AG09319 (cell line): ENCODE measurements at places on chromosomes 3 and 15.

- no peak for DNase-seq
Measured at GRCh38 chr3:179528772-179529171, 34.0 kb upstream of the ACTL6A start.

DNA sequence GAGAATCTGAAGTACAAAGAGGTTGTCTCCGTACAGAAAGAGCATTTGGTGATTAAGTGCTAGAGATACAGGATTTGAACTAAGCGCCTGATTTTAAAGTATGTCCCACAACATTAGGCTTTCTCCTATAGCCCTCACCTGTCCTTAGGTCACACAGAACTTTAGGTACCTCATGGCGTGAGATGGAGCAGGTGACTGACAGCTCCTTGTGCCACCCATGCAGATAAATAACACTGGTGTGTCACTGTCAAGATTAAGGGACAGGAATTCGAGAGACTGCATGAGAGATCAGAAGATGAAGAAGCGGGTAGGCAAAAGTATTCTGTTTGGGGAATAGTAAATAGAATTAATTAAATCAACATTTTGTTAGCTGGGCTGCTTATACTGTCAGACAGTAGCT, 1.1 kb downstream of the BLM start:
- no peak for DNase-seq

- DNase-seq = no peak
Measured at GRCh38 chr3:163045945-163046344, 1549.3 kb downstream of the OTOL1 start.

GRCh38 chr3:141642215-141642614, 95.9 kb upstream of the RNF7 start:
- no peak for DNase-seq

DNA sequence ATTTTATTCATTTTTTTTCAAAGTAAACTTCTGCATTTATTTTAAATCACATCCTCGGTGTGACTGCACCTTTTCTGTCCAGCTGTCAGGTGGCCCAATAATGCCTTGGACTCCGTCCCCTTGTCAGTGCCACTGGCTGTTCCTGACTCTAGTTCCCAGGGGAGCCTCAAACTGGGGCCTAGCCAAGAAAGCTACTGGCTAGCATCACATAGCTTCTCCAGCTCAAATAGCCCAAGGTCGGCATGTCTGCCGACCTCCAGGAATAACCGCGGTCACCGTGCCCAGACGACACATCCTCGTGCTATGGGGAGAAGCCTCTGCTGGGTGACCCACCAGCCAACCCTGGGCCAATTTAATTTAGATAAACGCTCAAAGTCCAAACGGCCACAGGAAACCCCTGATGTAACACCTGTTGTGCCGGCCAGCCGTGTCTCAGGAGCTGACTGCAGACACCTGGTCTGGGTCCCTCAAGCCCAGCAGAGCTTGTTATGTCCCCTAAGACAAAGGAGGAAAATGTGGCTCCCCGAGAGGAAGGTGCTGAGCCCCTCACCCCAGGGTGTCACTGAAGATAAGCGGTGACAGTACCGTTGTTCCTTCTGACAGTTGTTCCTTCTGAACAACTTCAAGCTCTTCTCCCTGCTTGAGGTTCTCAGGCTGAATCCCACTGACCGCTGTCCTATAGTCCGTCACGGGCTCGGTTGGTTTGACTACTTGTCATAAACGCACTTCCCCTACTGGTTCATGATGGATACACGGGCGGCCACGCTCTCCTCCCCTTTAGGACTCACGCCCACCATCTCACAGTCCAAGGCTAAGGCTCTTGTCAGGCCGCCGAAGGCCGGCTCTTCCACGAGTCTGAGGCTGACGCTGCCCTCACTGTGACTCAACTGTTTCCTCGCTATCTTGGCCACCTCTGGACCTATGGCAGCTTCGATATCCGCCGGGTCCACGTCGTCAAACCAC, 126.2 kb downstream of the KLF13 start:
- DNase-seq = no peak

GRCh38 chr15:100731267-100732152, 129.1 kb downstream of the ASB7 start:
- DNase-seq = no peak

DNA sequence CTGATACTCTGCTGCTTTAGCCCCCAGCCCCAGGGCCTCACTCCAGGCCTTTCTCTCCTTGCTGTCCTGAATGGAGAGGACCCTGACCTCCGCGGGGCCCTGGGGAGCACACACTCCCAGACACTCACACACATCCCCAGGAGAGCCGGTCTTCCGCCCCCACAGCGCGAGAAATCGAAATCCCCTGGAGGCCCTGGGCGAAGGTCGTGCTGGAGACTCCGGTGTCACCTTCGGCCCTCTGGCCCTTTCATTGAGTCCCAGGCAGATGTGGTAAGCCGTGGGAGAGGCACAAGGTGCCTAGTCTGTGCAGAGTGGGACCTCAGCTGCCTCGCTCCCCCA, 848 bp upstream of the GOLGA8B start:
- DNase-seq = no peak

DNA sequence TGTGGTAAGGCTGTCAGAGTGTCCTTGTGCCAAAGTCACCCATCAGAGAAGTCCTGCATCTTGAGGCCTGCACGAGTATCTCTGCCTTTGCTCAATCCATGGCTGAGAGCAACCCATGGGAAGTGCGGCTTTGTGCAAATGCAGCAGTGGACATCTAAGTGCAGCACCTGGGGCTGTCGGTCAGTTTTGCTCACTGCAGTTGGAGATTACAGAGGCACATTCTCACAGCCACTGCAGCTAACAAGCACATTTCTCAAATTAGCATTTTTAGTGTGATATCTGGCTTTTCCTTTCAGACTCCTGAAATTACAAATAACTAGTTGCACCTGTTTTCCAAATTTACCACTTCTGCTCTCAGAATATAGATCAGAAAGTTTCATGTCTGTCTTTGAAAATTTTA, 81.5 kb upstream of the DAZL start:
- no peak for DNase-seq

DNA sequence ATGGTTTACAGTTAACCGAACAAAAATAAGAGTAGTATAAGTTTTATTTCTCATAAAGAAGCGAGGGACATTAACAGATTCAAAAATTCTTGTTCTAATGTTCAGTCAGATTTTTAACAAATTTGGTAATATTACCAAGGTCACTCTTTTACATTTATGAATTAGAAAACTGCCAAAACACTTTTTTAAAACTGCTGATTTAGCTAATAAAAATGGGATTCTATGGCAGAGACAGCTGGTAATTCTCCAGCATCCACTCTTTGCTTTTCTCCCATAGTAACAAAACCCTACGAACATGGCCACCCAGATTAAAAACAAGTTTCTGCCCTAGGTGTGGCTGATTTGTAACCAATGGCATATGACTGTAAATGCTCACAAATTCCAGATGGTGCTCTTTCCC, 71.2 kb downstream of the GPR160 start:
- no peak for DNase-seq

GRCh38 chr15:52179278-52180195, 11.7 kb downstream of the GNB5 start:
- DNase-seq = peak; percentile 18

- DNase-seq = no peak
Measured at GRCh38 chr3:44363591-44363990, 25.0 kb downstream of the TCAIM start.

GRCh38 chr3:101962055-101962454, 112.7 kb downstream of the NFKBIZ start:
- DNase-seq = no peak

DNA sequence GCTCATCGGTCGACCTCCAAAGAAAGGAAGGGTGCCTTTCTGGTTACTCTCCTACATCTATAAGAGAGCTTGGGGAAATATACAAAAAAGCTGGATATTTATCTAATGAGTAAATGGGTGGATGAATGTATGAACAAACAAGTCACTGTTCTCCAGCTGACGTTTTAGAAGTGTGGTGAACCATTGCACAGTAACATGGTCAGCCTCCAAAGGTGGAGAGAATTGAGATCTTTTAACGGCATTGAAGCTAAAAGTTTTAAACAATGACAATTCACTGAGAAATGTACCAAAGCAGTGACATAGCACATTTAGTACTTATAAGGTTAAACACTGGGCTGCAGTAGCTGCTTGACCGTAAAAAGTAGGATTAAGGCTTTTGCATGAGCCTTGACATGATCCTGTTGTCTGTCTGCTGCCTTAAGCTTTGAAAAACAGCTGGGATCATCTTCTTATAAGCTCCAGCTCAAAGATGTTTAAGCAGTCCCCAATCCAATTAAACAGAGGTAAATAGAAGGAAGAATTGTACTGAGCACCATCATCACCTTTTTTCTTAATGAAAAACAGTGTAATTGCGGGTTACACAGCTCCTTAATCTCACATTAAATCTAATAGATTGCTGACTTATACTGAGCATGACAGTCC, 222.9 kb downstream of the WDR72 start:
- no peak for DNase-seq

DNA sequence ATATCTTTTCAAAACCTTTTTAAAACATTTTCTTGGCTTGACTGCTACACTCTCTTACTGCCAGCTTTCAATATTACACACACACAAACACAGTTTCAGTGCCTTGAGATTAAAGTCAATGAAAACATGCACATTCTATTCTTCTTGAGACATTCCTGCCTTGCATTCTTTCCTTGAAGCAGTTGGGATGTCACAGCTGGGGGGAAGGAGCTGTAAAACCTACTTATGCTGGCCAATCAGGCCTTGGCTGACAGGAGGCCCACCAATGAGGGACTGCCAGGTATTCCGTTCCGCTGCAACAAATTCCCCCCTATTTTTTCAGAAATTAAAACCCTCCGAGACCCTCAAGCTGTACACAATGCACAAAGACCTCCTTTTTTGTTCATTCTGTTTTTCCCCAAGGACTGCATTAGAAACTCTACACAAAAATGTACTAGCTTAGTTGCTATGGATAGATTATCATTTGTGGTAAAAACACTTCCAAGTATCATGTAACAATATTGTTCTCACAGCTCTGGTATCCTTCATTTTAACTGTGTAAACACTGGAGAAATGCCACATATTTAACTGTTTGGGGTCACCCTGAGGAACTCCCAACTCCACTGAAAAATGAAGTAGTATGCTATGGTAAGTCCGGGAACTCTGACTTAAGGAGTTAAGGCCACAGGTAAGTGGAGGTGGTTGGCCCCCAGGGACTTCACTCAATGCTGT, 18.5 kb downstream of the FSTL1 start:
- DNase-seq = no peak

DNA sequence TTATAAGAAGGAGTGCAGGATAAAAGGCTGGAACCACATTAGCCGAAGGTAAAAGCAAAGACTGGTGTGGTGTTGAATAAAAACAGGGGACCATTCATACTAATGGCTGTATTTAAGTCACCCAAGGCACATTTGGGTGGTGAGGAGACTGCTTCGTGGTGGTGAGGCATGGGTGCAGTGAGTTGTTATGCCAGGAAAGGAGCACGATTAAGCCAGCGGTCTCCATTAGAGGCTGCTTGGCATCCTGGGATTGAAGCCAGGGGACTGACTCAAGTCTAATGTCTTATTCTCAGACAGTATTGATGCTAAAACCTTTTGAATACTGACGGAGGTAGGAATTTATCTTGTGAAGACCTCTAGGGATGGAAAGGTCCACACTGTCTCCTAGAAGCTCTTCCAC, 21.9 kb downstream of the FEM1B start:
- no peak for DNase-seq

DNA sequence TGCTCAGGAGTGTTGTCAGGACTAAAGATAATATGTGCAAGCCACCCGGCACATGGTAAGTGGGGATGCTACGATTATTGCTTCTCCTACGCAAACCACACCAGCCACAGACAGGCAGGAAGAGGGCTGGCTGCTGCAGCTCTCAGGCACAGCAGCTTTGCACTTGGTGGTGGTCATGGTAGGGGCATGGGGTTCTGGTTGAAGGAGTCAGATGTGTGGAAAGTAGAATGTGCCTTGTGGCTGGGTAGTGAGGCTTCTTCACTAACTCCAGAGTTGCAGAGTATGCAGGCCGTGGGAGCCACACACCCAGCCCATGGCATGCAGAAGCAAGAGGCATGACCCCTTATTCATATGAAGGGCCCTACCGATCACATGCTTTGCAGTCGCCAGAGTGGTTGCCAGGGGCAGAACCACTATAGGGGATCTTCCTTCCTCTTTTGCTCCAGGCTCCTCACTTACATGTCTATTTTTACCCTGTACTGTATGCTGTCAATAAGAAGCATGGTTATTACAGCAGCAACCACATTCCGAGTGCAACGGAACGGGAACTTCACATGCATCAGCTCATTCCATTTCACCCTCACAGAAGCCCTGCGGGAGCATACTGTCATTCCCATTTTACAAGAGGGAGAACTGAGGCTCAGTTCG, 59.2 kb upstream of the HERC1 start:
- no peak for DNase-seq

DNA sequence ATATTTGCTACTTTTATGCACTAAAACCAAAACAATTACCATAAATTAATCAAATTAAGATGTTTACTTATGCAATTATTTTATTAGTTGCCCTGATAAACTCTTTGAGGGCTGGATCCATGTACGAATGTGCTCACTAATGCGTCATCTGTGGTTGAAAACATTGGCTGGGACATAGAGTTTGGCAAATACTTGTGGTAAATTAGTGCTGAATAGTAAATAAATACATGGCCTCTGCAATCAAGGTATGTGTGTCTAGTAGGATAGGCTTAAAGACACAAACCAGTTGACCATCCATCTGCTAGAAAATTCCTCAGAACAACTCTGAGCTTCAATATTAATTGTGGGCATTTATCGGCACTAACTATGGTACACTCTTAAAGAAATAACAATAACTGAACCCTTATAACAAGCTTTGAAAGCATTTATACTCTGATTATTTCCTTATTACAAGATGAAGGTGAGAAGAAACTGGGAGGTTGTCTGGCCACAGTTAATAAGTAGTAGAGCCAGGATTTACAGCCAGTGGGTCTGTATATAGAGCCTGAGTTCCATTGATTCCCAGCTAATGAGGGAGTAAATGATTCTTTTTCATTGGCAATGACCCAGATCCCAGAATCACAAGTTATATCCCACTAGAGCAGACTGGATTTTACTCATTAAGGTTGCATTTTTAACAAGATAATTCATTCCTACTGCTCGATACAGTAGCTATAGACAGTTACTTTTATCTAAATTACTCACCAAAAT, 169.5 kb upstream of the CNTN6 start:
- DNase-seq = no peak

GRCh38 chr3:99686955-99687612, 48.7 kb downstream of the COL8A1 start:
- DNase-seq = peak; percentile 28

DNA sequence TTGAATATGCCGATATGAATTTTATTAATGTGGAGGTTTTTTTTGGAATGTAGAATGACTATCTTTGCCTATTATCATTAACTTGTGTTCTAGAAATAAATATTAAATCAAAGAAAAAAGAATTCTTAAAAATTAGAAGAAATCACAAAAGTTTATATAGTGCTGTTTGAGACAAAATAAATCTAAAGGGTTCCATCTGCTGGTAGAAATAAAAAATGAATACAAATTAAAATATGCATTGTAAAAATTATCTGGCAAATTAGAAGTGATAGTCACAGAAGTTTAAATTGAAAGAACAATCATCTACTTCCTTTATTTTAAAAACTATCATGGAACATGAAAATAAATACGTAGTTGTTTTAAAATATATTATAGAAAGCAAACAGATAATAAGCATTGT, 22.7 kb upstream of the ZBTB20 start:
- DNase-seq = no peak

GRCh38 chr15:36050899-36051298, 504.9 kb upstream of the DPH6 start:
- no peak for DNase-seq
